ENCODE measurements at places on chromosomes 2 and 18.

- DNase-seq = no peak
These were observed 38.2 kb downstream of the ACVR1 start for GRCh38 chr2:157837851-157838441.

- no peak for DNase-seq
These were observed 68.6 kb upstream of the RAPH1 start for GRCh38 chr2:203603456-203604389.

- DNase-seq = no peak
These were observed 102.0 kb downstream of the RIT2 start for GRCh38 chr18:43013486-43013885.

DNA sequence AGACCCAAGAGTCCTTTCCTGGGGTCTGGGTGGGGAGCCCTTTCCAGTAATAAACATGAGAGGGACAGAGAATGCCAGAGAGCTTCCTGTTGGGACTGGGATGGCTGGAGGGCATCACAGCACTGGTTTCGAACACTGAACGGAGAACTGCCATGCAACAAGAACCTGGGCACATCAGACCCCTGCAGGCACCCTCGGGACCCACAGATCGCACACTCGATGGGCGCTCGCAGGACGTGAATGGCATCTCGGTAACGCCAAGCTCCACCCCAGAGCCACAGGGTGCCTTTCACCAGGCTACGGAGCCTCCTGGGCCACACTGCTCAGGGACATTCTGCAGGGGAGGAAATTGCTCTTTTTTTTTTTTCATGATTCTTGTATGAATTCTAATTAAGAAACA, 25.1 kb downstream of the SLC66A2 start:
- DNase-seq = no peak

GRCh38 chr2:234172066-234172465, 121.6 kb downstream of the SPP2 start:
- DNase-seq = no peak

DNA sequence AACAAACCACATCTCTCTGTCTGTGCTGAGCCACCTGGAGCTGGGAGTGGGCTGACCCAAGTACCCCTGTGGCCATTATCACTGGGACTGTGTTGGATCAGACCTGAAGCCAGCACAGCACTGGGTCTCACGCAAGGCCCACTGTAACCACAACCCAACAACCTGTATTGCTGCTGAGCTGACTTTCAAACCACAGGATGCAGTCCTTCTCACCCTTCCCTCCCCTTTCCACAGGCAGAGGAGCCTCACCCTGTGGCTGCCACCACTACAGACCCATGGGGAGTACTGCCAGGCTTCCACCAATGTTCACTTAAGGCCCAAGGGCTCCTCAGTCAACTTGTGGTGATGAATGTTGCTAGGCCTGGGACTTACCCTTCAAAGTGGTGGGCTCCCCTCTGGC, 135.7 kb downstream of the DIS3L2 start:
- DNase-seq = peak; percentile 33

DNA sequence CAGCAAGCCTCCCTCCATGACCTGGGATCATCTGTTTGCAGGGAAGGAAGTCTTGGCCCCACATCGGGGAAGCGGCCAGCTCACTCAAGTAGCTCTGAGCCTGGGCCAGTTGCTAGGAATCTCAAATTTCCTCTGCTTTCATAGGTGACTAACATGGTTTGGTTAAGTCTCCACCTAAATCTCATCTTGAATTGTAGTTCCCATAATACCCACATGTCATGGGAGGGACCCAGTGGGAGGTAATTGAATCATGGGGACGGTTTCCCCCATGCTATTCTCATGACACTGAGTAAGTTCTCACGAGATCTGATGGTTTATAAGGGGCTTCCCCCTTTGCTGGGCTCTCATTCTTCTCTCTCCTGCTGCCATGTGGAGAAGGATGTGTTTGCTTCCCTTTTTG, 75.2 kb downstream of the LBH start:
- no peak for DNase-seq

DNA sequence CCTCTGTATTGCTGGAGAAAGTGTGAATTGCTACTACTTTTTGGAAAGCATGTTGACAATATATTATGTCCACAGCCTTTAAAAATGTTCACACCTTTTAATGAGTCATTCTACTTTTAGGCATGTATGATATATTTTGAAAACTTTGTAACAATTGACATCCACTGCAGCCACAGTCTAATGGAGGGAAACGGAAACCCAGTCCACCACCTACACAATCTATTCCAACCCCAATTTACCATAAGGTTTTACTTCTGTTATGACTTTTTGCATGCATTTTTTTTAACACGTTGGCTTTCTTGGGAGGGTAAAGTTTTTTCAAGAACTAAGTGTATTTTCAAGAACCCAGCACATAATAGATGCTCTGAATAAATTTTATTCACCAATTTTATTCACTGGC, 38.5 kb upstream of the ATP8B1 start:
- peak; percentile 81 for DNase-seq

DNA sequence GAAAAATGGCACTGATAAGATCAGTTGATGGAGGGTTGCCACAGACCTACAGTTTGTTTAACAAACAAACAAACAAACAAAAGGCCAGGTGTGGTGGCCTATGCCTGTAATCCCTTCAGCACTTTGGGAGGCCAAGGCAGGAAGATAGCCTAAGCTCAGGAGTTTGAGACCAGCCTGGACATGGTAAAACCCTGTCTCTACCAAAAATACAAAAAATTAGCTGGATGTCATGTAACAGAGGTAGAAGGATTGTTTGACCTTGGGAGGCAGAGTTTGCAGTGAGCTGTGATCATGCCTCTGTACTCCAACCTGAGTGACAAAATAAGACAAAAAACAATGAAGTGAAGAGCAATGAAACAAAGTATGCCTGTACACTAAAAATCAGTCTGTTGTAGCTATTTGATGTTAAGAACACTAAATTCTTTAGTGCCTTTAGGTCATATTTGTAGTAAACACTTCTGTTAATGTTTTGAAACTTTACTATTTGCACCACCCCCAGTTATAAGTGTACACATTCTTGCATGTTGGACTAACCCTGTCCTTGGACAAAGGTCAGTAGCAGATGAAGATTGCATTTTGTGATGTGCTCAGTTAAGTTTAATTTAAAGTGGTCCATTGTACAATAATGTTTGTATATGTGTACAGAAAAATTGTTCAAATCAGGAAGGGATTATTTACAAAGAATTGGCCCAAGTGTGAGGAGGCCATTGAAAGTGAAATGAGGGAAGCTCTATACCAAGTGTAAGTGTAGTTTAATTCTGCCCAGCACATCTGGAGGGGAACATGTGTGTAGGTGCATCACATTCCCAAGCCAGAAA, 73.9 kb downstream of the KYNU start:
- DNase-seq = no peak

- no peak for DNase-seq
These were observed 84.5 kb upstream of the REG3G start for GRCh38 chr2:78940998-78941397.

- no peak for DNase-seq
These were observed 12.5 kb upstream of the NAB1 start for GRCh38 chr2:190636361-190636760.

- DNase-seq = no peak
These were observed 4.2 kb upstream of the IWS1 start for GRCh38 chr2:127530245-127531140.

GRCh38 chr2:174654419-174654941, 56.9 kb upstream of the WIPF1 start:
- no peak for DNase-seq

DNA sequence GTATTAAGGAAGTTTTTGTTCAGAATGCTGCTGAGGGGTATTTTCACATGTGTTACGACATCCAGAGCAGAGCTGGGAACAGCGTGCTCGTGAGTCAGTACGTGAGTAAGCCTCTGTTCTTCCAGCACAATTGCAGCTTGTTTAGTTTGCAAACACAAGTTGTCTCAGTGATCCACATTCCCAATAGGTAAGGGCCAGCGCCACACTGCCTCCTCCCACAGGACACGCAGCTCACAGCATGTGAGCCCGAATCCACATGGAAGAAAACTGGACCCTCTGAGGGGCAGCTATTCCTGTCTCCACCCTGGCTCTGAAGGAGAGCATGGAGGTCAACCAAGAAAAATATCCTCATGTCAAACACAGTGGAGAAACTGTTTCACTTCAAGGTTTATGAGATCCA, 173.9 kb upstream of the PID1 start:
- no peak for DNase-seq

DNA sequence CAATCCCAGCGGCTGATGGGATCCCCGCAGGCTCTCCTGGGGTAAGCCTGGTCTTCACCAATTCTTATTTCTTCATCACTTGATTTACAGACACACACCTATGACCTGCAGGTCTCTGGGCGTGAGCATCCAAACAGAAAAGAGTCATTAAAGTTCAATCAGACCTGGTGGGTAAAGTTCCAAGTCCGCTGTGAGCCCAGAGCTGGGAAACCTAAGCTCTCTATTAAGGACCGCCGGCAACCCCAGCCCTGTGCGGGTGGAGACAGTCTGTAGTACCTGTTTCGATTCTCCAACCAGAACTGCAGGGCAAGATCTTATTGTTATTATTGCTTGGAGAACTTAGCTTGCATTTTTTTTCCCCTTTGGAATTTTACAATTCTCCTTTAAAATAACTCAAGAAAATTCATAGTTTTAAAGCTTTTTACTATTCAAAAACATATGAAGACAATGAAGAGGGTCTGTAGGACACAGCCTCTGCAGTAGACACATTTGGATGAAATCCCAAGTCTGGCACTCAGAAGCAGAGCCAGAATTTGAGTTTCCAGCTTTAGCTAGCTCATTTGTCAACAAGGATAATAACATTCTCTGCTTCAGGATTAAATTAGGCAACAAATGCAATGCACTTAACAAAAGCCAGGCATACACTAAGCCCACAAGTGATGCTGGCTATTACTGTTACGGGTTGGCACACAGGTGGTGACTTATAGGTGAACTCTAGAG, 376.4 kb downstream of the INSIG2 start:
- no peak for DNase-seq

GRCh38 chr18:78725426-78725825, 254.2 kb upstream of the SALL3 start:
- no peak for DNase-seq

GRCh38 chr18:607930-608329, 11.1 kb downstream of the CLUL1 start:
- no peak for DNase-seq

DNA sequence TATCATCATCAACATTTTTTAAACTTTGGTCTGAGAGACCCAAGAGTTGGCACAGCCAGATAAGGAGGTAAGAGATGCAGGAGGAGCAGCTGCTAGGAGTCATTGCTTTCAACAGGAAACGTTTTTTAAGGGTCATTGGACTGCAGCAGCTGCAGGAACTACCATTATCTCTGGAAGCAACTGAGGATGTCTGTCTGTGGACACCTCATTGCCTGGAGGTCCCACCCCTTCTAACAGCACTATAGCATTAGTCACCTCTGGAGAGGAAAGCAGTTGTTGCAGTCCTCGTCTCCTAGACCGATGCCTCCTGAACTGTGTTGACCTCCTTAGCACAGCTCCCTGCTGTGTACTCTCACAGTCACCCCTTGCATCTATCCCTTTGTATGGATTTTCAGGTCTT, 21.5 kb upstream of the FSHR start:
- DNase-seq = no peak

- no peak for DNase-seq
These were observed 122.3 kb downstream of the LYPD6B start for GRCh38 chr2:149160701-149161217.

DNA sequence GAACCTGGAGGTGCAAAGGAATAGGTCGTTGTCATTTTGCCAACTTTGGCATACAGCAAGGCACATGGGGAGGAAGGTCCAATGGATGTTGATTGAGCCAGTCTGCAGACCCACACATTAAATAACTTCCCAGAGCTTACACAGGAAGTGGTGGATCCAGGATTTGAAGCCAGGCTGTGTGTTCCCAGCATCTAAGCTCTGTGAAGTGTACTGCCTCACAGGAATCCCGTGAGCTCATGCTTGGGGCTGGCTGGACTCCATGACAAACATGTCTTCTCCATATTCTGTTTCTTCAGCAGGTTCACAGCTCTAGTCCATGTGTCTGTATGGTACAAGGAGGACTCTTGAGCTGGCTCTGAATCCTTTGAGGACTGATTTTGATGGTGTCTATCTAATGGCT, 63.9 kb downstream of the KLHL29 start:
- DNase-seq = no peak

- no peak for DNase-seq
These were observed 149.9 kb downstream of the GFPT1 start for GRCh38 chr2:69237070-69237670.

- DNase-seq = no peak
These were observed 182.6 kb downstream of the BCL11A start for GRCh38 chr2:60370814-60371213.

- no peak for DNase-seq
These were observed 75.2 kb downstream of the DPP4 start for GRCh38 chr2:161998857-161999256.
